ENCODE measurements at places on chromosomes 3 and 15.

GRCh38 chr15:96218623-96219455 lies 111.7 kb upstream of the NR2F2 start:
- no peak for DNase-seq

- DNase-seq, result peak; percentile 90
Observed at GRCh38 chr3:45938864-45939263, 4.4 kb upstream of the CXCR6 start.

- no peak for DNase-seq
Observed at GRCh38 chr3:25046911-25047771, 380.9 kb upstream of the RARB start.

GRCh38 chr3:192273001-192273696 lies 454.2 kb downstream of the FGF12 start:
- no peak for DNase-seq

GRCh38 chr3:5078151-5078550 lies 43.9 kb upstream of the ARL8B start:
- DNase-seq, result no peak

DNA sequence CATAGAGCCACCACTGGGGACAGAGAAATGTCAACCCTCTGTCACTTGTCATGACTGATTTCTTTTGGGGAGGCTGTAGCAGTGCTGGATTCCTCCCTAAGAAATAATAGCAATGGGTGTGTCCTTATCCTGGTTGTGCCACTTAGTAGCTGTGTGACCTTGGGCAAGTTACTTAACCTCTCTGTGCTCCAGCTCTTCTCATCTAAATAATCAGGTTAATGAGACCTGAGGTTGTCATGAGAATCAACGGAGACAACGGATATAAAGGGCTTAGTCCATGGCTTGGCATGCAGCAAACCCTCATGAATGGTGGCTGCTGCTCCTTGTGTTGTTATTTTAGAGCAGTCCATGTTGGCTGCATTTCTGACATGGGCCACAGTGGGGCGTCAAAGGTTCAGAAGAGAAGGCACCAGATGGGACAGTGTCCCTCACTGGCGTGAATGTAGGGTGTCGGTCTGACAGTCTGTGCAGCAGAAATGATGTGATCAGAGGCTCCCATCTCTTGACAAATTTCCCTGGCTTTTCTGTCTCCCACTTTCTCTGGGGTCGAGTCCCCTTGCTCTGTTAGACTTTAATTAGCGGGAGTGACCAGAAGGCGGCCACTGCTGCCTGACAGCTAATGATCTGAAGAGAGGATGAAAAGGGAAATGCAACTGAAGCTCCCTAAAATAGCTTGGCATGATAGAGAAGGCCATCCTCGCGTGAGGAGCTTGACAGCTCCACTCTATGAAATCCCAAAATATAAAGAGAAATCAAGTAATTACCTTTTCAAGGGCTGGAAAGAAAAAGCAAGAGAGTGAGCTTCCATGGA lies 209.4 kb downstream of the CADPS start:
- DNase-seq, result peak; percentile 49

GRCh38 chr3:192408007-192408646 lies 319.2 kb downstream of the FGF12 start:
- no peak for DNase-seq

DNA sequence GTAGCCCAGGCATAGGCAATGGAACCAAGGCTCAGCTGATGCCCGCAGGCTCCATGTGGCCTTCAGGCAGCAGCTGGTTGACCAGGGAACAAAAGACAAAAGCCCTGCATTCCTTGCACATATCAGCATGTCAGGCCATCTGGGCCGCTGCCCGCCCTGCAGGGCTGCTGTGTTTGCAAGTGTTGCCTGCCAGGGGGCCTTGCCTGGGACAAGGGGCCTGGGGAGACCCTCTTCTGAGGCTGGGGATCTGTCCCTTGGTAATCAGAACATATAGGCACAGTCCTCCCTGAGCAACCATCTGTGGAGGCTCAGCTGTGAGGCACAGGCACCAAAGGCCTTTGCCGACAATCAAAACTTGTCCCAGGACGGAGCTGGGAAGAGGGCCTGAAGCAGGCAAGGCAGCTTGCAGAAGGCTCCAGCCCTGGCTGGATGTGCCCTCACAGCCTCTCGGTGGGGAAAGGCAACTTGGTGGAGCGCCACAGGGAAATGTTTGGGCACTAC lies 138.2 kb downstream of the TPRA1 start:
- no peak for DNase-seq

- DNase-seq, result no peak
Observed at GRCh38 chr3:55440104-55440708, 46.9 kb downstream of the WNT5A start.

DNA sequence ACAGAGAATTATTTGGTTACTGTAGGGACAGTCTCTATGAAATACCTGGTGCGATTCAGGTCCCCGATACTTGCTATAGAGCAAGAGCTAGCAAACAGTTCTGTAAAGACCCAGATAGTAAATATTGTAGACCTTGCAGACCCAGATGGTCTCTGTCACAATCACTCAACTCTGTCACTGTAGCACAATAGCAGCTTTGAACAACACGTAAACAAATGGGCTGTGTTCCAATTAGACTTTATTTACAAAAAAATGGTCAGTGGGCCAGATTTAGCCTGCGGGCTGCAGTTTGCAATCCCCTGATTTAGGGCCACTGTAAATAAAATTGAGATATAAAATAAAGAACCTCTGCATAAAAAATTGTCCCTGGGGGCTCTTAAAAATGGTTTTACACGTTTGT lies 127.7 kb downstream of the SV2B start:
- no peak for DNase-seq

- DNase-seq, result no peak
Observed at GRCh38 chr15:80777137-80777536, 2.0 kb upstream of the CEMIP start.
